ENCODE measurements at places on chromosomes 6 and 20. TPM values are rescaled to one million over a fixed set of nuclear protein-coding genes. Genes with fewer than 3 reads are reported as not detected.

Gene PRDM13
- 0.07 TPM for total RNA-seq

Gene DEFB129
- not detected for total RNA-seq

Gene TFAP2C
- total RNA-seq, result not detected

Gene TAGAP
- total RNA-seq, result 145 TPM

- H3K27ac ChIP-seq, result no peak overlapping the region
- H3K4me1 ChIP-seq, result peaks cover 18% of the 10 kb centered on the region
- DNase-seq, result no peak
- H3K4me3 ChIP-seq, result no peak overlapping the region
- no peaks in the 10 kb centered on the region for H3K36me3 ChIP-seq
These were observed 4.1 kb upstream of the BCAS1 start for GRCh38 chr20:54074511-54074910.

GRCh38 chr6:20929283-20929682 lies 395.0 kb downstream of the CDKAL1 start:
- no peak for DNase-seq
- no peaks in the 10 kb centered on the region for H3K36me3 ChIP-seq
- H3K4me1 ChIP-seq, result no peaks in the 10 kb centered on the region
- H3K27me3 ChIP-seq, result no peaks in the 10 kb centered on the region

GRCh38 chr6:2626401-2626800 lies 124.3 kb downstream of the MYLK4 start:
- no peak overlapping the region for H3K4me3 ChIP-seq
- DNase-seq, result no peak
- no peaks in the 10 kb centered on the region for H3K4me1 ChIP-seq

DNA sequence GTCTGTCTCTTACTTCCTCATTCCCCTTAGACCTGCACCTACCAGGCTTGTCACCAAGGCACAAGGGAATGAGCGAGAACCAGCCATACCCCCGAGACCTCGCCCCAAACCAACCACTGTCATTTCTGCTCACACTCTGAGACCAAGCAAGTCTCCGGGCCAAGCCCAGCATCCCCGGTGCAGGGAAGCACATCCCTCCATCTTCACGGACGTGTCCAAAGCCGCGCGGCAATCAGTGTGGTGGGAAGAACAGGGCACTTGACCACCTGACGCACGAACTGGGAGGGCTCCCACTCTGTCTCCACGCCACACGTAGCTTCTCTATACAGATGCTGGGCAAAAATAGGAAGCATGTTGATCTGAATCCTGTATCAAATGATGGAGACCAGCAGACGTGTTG lies 28.4 kb upstream of the THBS2 start:
- H3K27ac ChIP-seq, result no peak overlapping the region
- H3K36me3 ChIP-seq, result no peaks in the 10 kb centered on the region
- H3K27me3 ChIP-seq, result no peaks in the 10 kb centered on the region
- H3K4me3 ChIP-seq, result no peak overlapping the region
- no peak for DNase-seq

GRCh38 chr6:112923940-112924587 lies 576.9 kb downstream of the RFPL4B start:
- no peaks in the 10 kb centered on the region for H3K27me3 ChIP-seq
- no peak overlapping the region for H3K27ac ChIP-seq
- no peaks in the 10 kb centered on the region for H3K36me3 ChIP-seq
- DNase-seq, result no peak

DNA sequence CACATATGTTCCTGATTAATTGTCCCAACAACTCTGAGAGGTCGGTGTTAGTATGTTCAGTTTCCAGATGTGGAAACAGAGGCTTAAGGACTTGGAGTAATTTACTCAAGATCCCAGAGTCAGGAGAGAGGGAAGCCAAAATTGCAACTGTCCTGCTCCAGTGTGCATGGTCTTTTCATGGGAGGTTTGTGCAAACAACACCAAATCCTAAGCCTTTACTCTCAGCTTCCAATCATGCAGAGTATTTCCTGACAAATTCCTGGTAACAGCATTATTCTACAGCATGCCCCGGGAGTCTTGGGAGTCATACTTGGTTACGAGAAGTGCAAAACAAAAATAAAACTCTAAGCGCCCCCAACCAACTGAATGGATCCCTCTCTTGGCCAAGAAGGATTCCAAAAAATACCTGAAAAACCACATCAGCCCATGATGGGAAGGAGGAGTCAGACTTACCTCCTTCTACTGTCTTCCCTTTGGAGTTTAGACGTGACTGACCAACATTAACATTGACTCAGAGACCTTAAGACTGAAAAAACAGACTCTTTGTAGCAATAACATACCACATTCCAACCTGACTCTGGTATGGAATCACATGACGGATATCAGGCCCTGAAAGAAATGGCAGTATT lies 30.8 kb upstream of the PPP1R3G start:
- no peak for DNase-seq
- no peak overlapping the region for H3K4me3 ChIP-seq
- no peaks in the 10 kb centered on the region for H3K36me3 ChIP-seq

GRCh38 chr6:129195161-129195560 lies 312.2 kb downstream of the LAMA2 start:
- H3K27me3 ChIP-seq, result no peaks in the 10 kb centered on the region
- H3K4me1 ChIP-seq, result no peaks in the 10 kb centered on the region
- no peak overlapping the region for H3K27ac ChIP-seq
- no peak overlapping the region for H3K4me3 ChIP-seq
- no peaks in the 10 kb centered on the region for H3K36me3 ChIP-seq

- no peak for DNase-seq
- no peak overlapping the region for H3K27ac ChIP-seq
- H3K4me1 ChIP-seq, result no peaks in the 10 kb centered on the region
- no peak overlapping the region for H3K4me3 ChIP-seq
- H3K36me3 ChIP-seq, result peaks cover 10% of the 10 kb centered on the region
These were observed 143.7 kb downstream of the REV3L start for GRCh38 chr6:111339294-111339693.

GRCh38 chr6:168128631-168129291 lies 49.7 kb upstream of the FRMD1 start:
- H3K27me3 ChIP-seq, result no peaks in the 10 kb centered on the region
- DNase-seq, result no peak

- no peak within 1 kb of the TSS for H3K4me3 ChIP-seq
- no peak within 1 kb of the TSS for H3K27ac ChIP-seq
- peaks cover 8% of the 10 kb centered on the region for H3K27me3 ChIP-seq
- no peak for DNase-seq
- H3K4me1 ChIP-seq, result no peaks in the 10 kb centered on the region
These were observed at the start of gene TCF15 for GRCh38 chr20:610130-611046. Gene TCF15, minus strand, starts transcription at chr20:610309. Its CDS starts 72 bp downstream, at chr20:610237.

- no peak for DNase-seq
- no peak overlapping the region for H3K27ac ChIP-seq
- H3K4me1 ChIP-seq, result no peaks in the 10 kb centered on the region
- H3K36me3 ChIP-seq, result no peaks in the 10 kb centered on the region
- peaks cover 4% of the 10 kb centered on the region for H3K27me3 ChIP-seq
These were observed 13.2 kb upstream of the VAPB start for GRCh38 chr20:58375759-58376352.

GRCh38 chr6:34236443-34237315 lies at the start of gene HMGA1:
Gene HMGA1, plus strand, starts transcription at chr6:34236873. Its CDS starts 3,908 bp downstream, at chr6:34240781.
- H3K27me3 ChIP-seq, result no peaks in the 10 kb centered on the region
- H3K4me3 ChIP-seq, result peak within 1 kb of the TSS; percentile 78
- peak within 1 kb of the TSS; percentile 90 for H3K27ac ChIP-seq

DNA sequence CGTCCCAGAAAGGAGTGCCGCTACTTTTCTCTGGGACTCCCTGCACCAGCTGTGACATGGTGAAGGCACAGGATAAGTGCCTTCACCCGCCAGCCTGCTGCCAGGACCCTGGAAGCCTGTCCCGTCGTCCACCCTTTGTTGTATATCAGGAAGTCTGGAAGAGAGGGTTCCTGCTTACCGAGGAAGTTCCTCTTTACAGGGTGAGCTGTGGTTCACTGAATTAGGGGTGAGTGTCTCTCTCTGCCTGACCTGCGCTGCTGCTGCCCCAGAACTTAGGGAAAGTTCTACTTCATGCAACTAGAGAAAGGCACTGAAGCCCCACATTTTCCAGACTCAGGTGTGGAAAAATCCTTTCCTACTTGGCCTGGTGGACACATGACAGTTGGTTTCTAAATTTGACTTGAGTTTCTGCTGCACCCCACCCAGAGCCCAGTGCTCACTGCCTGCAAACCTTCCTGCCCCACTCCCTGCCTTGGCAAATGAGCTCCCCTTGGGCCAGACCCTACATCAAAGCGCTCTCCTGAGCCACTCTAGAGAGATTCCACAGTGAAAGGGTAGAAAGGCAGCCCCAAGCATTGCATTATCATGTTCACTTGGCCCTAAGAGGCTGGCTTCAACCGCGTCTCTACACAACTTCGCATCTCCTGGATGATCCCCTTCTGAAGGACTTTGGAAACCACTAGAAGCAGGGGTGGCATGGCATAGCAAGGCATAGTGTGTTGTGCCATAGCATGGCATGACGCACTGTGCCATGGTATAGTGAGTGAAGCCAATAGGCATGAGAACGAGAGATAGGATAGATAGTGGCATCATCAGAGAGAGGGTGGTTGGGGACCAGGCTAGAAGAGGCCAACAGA lies 215.8 kb upstream of the CDYL start:
- H3K27ac ChIP-seq, result no peak overlapping the region
- no peak overlapping the region for H3K4me3 ChIP-seq

DNA sequence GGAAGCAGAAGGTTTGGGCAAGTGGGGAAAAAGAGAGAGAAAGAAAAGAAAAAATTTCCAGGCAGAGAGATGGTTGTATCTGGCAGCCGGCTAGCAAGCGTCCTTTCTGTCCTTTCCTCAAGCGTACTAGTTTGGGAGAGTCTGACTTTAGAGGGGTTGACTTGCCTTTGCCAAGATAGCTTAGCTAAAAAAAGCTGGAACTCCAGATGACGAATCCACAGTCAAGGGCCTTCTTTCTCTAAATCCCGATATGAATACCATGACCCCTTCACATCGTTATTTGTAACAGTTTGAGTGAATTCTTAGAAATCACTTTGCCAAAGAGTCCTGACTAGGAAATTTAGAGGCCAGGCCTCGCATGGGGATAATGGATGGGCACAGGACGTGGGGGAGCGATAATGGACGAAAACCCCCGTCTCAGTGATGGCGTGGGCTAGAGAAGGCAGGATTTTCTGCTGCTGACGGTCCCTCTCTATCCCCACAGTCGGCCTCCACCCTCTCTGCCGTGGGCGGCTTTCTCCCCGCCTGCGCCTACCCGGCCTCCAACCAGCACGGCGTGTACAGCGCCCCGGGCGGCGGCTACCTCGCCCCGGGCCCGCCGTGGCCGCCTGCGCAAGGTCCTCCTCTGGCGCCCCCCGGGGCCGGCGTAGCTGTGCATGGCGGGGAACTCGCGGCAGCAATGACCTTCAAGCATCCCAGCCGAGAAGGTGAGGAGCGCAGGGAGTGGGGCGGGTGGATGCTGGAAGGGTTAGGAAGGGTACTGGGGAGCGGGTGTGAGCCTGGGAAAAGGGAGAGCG lies 3.5 kb downstream of the PAX1 start:
- H3K27ac ChIP-seq, result no peak overlapping the region
- H3K27me3 ChIP-seq, result peaks cover 4% of the 10 kb centered on the region
- H3K4me3 ChIP-seq, result no peak overlapping the region

DNA sequence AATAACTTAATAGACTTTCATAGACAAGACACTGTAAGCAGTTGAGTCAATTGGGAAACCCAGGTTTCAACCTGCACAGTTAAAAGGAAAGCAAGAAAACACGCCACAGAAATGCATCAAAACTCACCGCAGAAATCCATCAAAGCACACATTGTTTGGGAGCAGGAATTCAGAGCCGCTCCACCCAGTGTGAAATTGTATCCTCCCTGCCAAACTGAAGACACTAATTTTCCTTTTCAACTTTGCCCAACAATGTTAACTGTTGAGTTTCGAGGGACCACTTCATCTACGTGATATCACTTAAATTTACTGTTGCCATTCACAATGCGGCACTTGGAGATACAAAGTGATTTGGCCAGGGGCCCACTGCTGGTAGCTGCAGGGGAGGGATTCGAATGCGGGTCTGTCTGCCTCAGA lies 92.7 kb downstream of the DACT2 start:
- peaks cover 2% of the 10 kb centered on the region for H3K27me3 ChIP-seq
- DNase-seq, result no peak
